NCI-H2107 (cell line): ENCODE measurements at places on chromosomes 5 and 9.

DNA sequence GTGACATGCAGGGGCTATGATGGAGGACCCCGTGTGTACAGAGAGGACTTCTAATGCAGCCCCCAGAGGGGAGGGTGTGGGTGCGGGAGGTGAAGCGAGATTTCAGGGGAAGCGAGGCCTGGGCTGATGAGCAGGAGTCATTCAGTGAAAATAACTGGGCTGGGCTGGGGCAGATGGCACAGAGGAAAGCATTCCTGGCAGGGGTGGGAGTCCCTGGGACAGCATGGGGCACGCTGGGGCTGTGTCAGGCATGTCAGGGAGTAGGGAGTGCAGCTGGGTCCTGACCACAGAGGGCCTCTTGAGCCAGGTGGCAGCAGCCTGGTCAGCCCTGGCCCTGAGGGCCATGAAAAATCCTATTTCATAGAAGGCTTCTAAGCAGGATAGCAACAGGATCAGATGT lies 36.6 kb downstream of the COL15A1 start:
- no peak for DNase-seq

GRCh38 chr9:121627427-121627826 lies 24.0 kb upstream of the DAB2IP start:
- no peak for DNase-seq

GRCh38 chr5:99646011-99646647 lies 717.3 kb upstream of the CHD1 start:
- no peak for DNase-seq

DNA sequence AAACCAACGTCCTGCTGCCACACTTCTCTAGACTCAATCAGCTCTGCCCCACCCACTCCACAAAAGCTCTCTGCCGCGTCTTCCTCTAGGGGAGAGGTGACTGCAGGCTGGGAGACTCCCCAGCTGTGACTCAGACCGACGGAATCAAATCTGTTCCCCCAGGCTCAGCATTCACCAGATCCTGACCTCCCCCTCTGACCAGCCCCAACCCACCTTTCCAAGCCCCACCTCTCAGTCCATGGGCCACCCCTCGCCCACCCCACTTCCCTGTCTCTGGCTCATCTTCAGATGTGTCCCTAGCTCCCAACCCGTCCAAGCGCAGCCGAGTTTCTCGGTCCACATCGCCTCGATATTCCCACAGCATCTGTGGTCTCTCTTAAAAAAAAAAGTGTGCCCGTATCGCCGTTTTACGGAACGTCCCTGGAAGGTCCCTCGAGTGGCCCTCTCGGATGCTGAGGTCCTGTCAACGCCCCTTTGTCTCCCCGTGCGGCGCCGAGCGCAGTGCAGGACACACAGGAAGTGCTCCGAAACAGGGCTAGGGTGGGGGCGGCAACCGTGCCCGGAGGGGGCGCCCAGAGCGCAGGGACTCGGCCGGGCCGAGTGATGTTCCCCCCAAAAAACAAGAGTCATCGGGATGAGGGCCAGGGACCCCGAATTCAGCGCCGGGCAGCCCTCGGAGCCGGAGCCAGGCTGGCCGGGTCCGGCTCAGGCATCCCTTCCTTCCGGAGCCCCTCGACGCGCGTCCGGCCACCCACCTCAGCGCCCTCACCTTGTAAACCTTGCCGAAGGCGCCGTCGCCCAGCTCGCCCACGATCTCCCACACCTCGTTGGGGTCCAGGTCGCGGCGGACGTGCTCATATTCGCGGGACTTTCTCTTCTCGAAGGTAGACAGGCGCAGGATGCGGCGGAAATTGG lies 649 bp downstream of the STK10 start:
- no peak for DNase-seq

DNA sequence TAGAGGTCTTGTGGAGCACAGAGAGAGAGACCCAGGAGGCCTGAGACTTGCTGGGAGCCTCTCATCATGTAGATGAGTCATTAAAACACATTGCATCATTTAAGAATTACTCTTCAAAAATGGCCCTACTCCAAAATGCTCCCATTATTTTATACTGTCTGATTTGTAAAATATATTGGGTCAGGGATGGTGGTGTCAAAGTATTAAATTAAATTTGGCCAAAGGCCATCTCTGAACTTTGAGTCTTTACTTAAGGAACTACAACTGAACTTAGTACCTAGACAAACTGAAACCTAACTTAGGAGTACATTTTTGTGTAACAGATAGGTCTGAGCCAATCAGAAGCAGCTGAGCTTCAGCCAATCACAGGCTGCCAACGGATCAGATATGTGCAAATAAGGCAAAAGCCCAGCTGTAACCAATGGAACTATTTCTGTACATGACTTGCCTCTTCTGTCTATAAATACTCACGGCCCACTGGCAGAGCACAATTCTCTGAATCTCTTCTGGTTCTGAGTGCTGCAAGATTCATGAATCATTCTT lies 657.2 kb downstream of the TLE1 start:
- DNase-seq = no peak

- DNase-seq = no peak
Measured at GRCh38 chr5:28110781-28111180, 1072.4 kb upstream of the CDH9 start.

DNA sequence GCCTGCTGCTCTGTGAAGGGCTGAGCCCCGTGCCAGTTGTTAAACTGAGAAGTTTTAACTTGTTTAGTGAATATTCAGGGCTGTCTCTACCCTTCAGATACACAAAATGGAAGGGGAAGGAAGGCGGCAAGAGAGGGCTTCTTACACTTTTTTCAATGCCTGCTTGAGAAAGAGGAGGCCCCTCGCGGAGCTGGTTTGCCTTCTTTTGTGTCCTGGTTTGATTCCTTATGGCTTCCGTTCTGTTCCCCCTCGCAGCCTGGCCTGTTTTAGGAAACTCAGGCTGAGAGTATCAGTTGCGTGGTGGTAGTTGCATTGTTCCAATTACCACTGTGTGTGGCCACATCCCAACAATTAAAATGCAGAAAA lies 1.0 kb downstream of the FAM53C start:
- no peak for DNase-seq

GRCh38 chr5:16574789-16575721 lies 41.7 kb downstream of the RETREG1 start:
- DNase-seq = no peak

GRCh38 chr9:75487856-75488718 lies 399.8 kb downstream of the OSTF1 start:
- DNase-seq = no peak

DNA sequence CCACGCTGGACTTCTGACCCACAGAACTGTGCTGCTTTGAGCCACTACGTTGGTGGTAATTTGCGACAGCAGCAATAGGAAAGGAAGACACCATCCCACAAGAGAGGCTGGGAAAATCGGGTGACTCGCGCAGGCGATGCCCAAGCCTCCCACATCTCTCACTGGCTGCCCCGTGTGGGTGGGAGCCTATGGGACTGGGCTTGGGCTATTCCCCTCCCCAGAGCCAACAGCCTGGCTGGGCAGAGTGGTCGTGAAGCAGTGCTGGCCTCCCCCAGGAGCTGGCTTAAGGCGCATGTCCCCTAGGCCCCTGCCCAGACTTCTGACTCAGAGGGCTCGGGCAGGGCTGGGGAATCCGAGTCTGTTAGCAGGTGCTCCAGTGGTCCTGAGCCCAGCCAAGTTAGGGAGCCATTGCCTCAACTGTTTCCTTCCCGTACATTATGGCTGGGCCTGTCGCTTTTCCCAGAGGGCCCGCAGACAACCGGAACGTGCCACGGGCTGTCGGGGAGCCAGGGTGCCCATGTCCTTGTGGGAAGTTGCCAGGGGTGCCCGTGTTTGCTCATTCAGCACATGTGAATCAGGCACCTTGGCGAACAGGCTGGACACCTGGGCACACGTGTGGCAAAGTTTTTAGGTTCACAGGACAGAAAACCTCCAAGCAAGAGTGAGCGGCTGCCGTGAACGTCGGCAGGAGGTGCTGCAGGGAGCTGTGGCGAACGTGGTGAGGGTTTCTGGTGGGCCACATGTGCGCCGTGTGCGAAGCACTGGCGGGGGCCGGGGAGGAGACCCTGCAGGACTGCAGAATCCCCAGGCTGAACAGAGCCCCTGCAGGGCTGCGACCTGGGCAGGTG lies 7.0 kb upstream of the RASGEF1C start:
- no peak for DNase-seq

DNA sequence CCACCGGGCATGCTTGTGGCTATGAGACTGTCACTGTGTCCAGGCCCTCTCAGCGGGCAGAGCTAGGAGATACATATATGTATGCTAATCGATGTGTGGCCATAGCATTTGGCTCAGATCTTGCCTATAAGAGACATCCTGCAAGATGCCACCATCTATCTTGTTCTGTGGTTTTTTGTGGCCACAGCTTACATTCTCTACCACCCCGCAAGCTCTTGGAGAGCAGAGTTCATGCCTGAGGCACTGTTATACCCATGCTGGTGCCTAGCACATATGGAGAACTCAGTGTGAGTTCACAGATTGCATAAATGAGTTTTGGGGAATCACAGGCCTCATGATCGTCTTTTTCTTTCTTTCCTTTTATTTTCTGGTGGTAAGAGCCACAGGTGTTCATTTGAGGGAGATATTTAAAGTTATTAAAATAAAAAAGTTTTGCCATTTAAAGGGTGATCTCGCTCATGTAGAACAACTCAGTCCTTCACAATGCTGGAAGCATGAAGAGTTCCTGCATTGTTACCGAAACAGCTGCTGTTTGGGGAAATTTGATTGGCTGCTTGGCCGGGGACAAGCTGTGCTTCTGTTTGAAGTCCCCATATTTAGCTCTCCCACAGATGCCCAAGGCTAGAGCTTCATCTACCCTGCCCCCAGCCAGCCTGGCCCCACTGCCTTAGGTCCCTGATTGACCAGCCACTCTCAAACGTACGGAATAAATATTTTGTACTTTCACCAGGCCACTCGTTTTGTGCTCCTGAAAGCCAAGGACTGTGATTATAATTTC lies 169.2 kb upstream of the MAP1B start:
- DNase-seq = no peak

DNA sequence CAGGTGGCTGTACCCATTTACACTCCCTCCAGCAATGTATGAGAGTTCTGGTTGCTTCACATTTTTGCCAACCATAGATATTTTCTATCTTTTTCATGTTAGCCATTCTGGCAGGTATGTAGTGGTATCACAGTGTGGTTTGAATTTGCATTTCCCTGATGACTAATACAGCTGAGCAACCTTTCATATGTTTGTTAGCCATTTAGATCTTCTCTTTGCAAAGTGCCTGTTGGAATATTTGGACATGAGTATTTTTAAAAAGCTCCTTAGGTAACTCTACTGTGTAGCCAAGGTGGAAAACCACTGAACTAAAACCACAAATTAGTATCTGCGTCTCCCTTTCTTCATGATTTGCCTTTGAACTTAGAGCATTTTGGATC lies 31.9 kb downstream of the IRF1 start:
- DNase-seq = no peak

DNA sequence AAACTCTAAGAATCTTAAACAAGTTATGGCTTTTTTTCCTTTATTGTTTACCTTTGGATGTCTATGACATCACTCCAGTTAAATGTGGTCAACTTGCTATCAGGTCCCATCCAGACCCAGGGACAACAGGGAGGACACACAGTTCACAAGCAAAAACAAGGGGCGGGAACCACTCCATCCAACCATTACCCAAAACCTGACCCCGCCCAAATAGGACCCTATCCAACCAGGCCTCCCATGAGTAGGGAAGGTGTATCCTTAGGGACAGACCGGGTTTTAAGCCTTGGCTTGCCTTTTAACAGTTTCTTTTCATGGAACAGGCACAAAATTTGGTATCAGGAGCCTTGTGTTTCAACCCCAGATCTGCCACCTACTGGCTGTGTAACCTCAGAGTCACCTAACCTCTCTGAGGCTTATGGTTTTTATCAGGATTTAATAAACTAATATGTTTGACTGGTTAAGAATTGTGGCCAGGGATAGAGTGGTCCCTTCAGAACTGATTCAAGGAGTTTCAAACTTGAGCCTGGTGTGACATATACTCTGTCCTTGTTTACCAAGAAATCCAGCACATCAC lies 127.7 kb upstream of the RAD23B start:
- no peak for DNase-seq
